ENCODE measurements at places on chromosomes 2 and 18.
A peak's percentile ranks its signal among the peaks of the same experiment; 100 is the strongest.

GRCh38 chr2:142745691-142746090, 131.8 kb upstream of the KYNU start:
- no peak for DNase-seq

DNA sequence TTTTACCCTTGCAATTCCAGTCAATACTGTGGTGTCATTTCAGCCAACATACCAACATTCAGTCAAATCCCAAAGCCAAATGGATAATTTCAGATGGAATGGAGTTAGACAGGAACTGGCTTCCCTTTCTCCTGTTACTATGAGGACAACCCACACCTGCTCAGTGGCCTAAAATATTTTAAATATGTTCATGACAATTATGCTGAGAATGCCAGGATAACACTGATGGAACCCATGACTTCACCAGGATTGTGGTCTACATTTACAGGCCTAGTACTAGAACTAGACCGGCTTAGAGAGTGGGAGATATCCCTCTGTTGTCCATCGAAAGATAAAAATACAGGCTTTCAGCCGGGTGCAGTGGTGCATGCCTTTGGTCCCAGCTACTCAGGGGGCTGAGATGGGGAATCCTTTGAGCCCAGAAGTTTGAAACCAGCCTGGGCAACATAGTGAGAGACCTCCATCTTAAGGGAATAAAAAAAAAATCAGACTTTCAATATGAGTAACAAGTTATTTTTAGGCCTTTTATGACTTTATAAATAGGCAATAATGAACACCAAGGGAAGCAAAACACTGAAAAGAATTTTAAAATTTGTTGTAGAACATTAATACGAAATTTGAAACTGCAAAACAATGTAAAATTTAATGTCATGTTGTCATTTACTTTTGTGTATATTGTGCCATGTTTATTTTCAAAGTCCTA, 14.2 kb downstream of the GPATCH11 start:
- no peak for DNase-seq

GRCh38 chr2:164371916-164372315, 249.4 kb downstream of the GRB14 start:
- no peak for DNase-seq

GRCh38 chr2:219334076-219334475, 1.5 kb upstream of the RESP18 start:
- DNase-seq, result no peak

GRCh38 chr2:173370198-173370597, 15.5 kb downstream of the CDCA7 start:
- DNase-seq, result no peak

- peak; percentile 76 for DNase-seq
Measured at GRCh38 chr18:48782381-48782861, 168.3 kb downstream of the SMAD7 start.

GRCh38 chr2:151777487-151777886, 43.2 kb upstream of the NEB start:
- no peak for DNase-seq

DNA sequence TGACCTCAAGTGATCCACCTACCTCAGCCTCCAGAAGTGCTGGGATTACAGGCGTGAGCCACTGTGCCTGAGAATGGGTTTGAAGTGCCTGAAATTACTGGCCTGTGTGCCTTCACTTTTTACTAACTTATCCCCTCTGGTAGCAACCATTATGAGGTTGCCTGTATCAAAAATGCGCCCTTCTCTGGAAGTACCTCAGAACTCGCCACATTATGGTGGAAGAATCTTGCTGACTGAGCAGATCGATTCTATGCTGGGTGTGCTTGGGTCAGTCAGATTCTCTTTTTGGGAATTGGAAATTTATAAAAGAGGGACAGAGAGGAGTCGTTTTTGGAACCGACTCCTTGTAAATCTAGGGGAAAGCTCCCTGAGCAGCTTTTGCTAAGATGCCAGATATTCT, 8.2 kb downstream of the LHCGR start:
- no peak for DNase-seq

GRCh38 chr2:161104054-161104553, 56.1 kb upstream of the TANK start:
- DNase-seq, result no peak

DNA sequence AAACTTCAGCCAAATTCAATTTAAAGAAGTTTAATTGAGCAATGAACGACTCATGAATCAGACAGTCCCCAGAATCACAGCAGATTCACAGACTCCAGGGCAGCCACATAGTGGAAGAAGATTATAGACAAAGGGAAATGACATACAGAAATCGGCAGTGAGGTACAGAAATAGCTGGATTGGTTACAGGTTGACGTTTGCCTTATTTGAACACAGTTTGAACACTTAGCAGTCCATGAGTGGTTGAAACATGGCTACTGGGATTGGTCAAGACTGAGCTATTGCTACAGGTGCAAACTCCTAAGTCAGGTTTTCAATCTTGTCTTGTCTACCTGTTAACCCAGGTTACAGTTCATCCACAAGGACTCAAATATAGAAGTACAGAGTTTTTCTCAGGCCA, 169.6 kb downstream of the DLGAP1 start:
- DNase-seq, result no peak

- DNase-seq, result no peak
Measured at GRCh38 chr2:121211689-121212151, 73.3 kb downstream of the TFCP2L1 start.

GRCh38 chr2:177405029-177405692, 12.6 kb downstream of the AGPS start:
- DNase-seq, result no peak

DNA sequence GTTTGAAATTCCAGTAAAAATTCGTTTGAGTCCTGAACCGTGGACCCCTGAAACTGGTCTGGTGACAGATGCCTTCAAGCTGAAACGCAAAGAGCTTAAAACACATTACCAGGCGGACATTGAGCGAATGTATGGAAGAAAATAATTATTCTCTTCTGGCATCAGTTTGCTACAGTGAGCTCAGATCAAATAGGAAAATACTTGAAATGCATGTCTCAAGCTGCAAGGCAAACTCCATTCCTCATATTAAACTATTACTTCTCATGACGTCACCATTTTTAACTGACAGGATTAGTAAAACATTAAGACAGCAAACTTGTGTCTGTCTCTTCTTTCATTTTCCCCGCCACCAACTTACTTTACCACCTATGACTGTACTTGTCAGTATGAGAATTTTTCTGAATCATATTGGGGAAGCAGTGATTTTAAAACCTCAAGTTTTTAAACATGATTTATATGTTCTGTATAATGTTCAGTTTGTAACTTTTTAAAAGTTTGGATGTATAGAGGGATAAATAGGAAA, 80.7 kb downstream of the ACSL3 start:
- DNase-seq, result no peak

DNA sequence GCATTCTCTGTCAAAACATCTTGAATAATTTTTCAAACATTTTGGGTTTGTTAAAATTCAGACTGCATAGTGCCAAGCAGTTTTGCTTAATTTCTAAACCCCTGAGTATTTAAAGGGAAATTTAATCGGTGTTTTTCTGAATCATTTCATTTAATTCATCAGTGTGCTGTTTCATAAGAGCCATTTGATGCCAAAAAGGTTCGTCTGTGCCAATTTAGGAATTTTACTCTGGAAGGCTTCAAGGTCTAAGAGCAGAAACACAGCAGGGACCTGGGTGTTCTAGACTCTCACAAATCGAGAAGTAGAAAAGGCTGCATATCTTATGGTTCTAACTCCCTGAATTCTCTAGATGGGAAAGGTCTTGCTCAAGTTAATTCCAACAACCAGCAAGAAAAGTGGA, 311.9 kb upstream of the NT5C1B start:
- DNase-seq, result no peak
